ENCODE measurements at places on chromosomes 7 and 10. TPM values are rescaled to one million over a fixed set of nuclear protein-coding genes. Genes with fewer than 3 reads are reported as not detected.

- peaks cover 17% of the 10 kb centered on the region for H3K4me1 ChIP-seq
- no peak overlapping the region for H3K27ac ChIP-seq
- no peak overlapping the region for H3K4me3 ChIP-seq
- DNase-seq, result no peak
Observed at GRCh38 chr7:55526770-55527169, 45.5 kb downstream of the VOPP1 start.

DNA sequence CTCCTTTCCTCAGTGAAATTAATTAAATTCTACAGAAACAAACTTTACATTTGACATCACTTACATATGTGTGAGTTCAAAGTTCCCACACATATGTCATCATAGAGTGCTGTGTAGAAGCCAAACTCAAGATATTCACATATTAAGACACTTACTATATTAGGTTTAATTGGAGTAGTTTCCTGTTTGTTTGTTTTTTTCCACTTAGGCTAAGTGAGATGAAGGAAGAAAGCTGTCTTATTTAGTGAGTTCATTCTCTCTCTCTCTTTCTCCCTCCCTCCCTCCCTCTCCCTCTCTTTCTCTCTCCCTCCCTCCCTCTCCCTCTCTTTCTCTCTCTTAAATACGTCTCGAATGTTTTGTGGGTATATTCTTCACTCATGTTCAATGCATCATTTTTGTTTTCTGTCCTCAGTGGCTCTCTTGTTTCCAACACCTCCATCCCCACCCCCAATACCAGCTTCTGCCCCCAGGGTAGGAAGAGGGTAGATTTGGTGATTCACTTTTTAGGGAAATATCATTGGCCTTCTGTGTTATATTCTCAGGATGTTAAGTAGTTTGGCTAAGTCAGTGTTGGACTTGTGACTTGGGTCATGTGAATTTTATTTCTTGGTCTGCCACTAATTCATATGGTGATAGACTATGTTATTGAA, 262.0 kb downstream of the FRMD4A start:
- no peak overlapping the region for H3K4me3 ChIP-seq
- H3K36me3 ChIP-seq, result no peaks in the 10 kb centered on the region
- no peak for DNase-seq
- H3K4me1 ChIP-seq, result no peaks in the 10 kb centered on the region

The EPHB6 gene
- total RNA-seq, result 38.6 TPM

- H3K36me3 ChIP-seq, result no peaks in the 10 kb centered on the region
- DNase-seq, result no peak
- no peak overlapping the region for H3K4me3 ChIP-seq
- H3K27ac ChIP-seq, result no peak overlapping the region
- H3K4me1 ChIP-seq, result no peaks in the 10 kb centered on the region
Observed at GRCh38 chr10:88866454-88866853, 13.6 kb upstream of the STAMBPL1 start.

GRCh38 chr7:3918576-3918975, 617.5 kb downstream of the SDK1 start:
- no peaks in the 10 kb centered on the region for H3K36me3 ChIP-seq
- no peak overlapping the region for H3K4me3 ChIP-seq
- peaks cover 8% of the 10 kb centered on the region for H3K27me3 ChIP-seq
- H3K27ac ChIP-seq, result no peak overlapping the region
- H3K4me1 ChIP-seq, result no peaks in the 10 kb centered on the region

GRCh38 chr7:90213521-90213920, 2.0 kb downstream of the STEAP2 start:
- no peaks in the 10 kb centered on the region for H3K36me3 ChIP-seq
- DNase-seq, result no peak
- no peak overlapping the region for H3K27ac ChIP-seq
- peaks cover 7% of the 10 kb centered on the region for H3K4me1 ChIP-seq

Measured in T-cell (primary cell).